Fibroblast of lung (primary cell): ENCODE measurements at places on chromosomes 16 and 17. TPM values are rescaled to one million over a fixed set of nuclear protein-coding genes. Genes with fewer than 3 reads are reported as not detected.
A peak's percentile ranks its signal among the peaks of the same experiment; 100 is the strongest.

GRCh38 chr16:86212706-86213436 lies 297.5 kb upstream of the FOXF1 start:
- no peak for DNase-seq

The HEATR9 gene
- polyA plus RNA-seq, result not detected in 2 replicates

The TBC1D3H gene
- not detected in 2 replicates for polyA plus RNA-seq

GRCh38 chr17:5191541-5192417 lies at the start of gene ZNF594:
TSS of gene ZNF594 (minus strand) at chr17:5191868. CDS start at chr17:5184256, 7,612 bp downstream.
- DNase-seq, result peak; percentile 96

DNA sequence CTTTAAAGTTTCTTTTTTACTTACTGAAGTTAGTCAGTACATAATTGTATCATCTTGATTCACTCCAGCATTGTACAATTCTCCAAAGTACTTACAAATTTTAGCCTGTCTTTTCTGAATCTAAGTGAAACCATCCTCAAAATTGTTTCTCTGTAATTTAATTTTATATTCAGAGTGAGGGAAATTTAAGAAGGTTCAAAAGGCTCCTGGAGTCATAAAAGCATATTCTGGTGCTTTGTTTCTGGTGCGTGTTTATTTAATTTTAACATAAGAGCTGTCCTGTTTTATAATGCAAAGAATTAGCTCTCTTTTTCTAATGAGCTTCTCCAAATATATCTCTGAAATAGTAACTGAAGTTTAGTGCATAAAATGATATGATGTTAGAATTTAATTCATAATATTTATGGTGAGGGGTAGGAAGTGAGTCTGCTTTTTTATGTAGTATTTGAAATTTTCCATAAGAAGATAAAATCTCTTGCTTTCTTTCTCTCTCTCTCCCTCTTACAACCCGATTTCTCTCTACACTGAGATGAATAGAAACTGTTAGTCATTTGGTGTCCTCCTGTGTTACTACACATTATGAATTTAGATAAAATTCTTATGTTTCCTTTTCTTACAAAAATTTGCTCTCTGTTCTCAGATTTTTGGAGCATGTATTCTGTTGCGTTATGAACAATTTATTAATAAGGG lies 339.8 kb downstream of the BCAS3 start:
- no peak for DNase-seq

The VMO1 gene
- polyA plus RNA-seq, result 0.40 TPM in 1 of 2 replicates, not detected in the other

The CES5A gene
- polyA plus RNA-seq, result not detected in 2 replicates

The PYDC1 gene
- not detected in 2 replicates for polyA plus RNA-seq

GRCh38 chr17:9138161-9138717 lies 116.9 kb downstream of the NTN1 start:
- no peak for DNase-seq
